ENCODE measurements at places on chromosomes 5 and 9.

DNA sequence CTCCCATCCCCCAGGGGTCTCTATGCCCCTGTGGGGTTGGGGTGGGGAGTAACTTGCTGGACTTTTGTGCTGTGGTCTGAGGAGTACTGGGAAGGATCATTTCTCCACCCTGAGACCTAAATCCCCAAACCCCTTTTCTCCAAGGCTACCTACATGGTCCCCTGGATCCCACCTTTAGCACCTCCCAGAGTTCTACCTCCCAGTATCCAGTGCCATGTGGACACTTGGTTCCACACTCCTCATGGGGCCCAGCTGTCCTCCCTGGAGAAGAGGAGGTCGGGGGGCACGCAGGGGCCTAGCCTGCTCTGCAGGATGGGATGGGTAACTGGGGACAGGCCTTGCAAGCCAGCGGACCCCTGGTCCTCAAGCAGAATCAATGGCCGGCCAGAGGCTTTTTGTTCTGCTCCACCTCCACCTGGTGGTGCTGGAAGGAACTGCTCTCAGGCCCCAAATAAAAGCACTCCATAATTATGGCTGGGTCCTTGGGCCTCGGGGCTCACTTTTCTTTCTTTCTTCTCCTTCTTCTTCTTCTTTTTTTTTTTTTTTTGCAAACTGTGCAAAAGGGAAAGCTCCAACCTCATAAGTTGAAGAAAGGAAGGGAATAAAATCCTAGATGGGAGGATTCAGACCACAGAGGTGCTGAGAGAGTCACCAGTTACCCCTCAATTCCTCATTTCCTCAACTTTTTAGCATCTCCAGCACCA is 68.4 kb downstream of the PSD2 start:
- peak; percentile 34 for DNase-seq

DNA sequence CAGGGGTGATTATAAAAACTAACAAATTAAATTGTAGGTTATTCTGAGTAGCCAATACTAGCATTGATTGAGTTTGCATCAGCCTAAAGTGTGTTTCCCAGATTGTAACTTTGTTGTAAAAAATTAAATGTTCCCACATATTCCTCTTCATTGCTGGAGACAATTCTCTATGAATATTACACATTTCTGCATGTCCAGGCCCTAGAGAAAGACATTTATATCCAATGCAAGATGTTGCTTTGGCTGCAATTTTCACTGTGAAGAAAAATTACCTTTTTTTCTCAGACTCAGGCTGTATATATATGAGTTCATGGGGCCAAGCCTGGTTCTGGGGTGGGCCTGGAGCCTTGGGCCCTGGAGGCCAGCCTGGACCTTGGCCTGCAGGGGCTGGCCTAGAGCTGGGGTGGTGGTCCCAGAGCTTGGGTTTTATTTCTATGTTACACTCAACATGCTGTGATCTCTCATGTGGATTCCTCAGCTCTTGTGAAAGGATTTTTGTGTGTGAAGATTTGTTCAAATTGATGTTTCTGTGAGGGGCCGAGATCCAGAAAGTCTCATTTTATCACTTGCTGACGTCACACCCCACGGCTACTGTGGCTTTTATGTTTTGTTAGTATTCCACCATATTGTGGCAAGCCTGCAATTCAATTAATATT is 232.5 kb downstream of the SPATA31A1 start:
- DNase-seq: no peak

DNA sequence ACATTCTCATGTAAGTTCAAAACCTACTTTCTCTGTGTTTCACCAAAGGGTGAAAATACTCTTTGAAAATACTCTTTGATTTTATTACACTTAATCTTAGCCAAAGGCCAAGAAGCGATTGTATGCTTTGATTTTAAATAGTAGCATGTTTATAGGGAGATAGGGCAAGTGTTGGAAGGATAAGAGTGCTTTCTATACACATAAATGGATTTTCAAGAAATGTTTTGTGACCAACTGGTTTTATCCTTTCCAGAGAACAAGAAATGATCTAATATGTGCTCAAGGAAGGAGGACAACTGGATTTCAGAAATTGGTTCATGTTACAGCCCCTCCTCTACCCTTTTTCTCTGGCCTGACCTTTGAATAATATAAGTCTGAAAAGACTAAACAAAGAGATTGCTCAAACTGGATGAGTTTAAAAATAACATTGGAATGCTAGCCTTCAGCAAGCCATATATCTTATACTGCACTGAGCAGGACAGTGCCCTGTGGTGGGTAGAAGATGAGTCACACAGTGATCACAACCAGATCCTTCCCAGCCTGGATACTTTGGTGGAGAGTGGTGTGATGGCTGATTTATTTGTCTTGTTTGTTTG is 13.1 kb downstream of the PALM2AKAP2 start:
- DNase-seq: no peak

GRCh38 chr5:167908606-167909005 is 382.8 kb upstream of the WWC1 start:
- DNase-seq: no peak

GRCh38 chr5:151953833-151954232 is 29.2 kb upstream of the GLRA1 start:
- no peak for DNase-seq

GRCh38 chr9:85421641-85422040 is 320.1 kb downstream of the AGTPBP1 start:
- no peak for DNase-seq

DNA sequence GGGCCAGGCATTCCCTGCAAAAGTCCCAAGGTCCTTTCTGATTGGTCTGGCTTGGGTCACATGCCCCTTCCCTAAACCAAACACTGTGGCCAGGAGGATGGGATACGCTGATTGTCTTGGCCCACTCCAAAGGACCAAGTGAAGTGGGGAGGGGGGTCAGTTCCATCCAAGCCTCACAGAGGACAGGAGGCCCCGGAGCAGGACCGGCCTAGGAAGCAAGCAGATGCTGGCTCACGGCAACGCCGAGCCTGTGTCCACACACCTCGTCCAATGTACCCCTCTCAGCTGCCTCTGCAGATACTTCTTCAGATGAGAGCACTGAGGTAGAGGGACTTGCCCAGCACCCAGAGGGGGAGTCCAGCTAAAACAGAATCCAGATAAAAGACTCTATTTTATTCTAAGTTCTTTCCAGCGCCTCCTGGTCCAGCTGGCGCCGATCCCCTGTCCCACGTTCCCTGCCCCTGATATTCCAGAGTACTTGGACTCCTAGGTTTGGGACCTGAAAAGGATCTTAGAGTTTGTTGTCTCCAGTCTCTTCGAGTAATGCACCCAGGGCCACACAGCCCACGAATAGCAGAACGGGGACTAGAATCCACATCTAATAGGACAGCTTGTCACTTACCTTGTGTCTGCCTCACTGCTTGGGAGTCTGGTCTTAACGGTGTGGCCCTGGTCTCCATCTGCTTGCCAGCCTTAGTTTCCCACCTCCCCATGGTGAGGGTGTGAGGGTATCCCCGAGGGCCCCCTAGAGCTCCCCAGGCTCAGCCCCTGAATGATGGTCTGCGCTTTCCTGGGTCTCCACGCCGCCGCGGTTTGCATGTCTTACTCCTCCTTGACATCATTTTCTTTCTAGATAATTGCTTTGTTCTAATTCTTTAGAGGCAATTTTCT is 72.4 kb upstream of the UNC5A start:
- no peak for DNase-seq

DNA sequence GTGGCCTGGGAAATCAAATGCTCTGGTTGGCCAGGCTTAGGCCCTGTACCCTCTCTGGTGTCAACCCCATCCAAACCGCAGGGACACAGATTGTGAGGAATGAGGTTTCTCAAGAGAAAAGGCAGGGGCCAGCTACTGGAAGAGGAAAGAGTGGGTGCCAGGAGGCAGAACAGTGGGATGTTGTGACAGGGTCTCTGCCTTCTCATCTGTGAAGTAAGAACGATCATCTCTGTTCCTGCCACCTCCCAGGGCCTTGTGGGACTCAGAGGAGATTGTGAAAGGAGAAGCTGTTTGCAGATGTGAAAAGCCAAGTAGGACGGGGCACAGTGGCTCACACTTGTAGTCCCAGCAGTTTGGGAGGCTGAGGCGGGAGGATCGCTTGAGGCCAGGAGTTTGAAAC is 22.8 kb upstream of the RPL26L1 start:
- DNase-seq: no peak

DNA sequence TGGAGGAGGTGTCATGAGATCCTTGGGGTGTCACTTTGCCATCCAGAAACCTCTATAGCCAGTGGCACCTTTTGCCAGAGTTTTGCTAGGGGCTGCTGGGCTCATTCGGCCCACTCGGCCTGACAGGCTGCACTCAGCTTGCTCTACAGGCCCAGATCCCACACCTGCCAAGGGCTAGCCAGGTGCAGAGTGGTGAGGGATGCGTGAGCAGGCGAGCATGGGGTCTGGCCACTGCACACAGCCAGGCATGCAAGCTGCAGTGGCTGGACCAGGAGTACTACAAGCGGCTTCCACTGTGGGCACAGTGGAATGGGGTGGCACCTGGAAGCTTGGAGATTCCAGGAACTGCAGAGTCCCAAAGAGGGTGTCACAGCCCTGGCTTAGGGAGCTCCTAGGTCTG is 372.7 kb downstream of the CHSY3 start:
- DNase-seq: no peak

DNA sequence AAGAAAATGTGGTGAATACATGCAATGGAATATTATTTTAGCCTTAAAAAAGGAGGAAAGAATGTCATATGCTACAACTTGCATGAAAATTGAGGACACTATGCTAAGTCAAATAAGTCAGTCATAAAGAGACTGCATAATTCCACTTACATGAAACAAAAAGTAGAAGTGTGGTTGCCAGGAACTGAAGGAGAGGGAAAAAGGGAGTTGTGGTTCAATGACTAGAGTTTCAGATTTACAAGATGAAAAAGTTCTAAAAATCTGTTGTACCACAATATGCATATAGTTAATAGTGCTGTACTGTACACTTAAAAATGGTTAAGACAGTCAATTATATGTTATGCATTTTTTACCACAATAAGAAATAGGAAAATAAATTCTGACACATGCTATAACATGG is 95.4 kb downstream of the SLC44A1 start:
- no peak for DNase-seq

DNA sequence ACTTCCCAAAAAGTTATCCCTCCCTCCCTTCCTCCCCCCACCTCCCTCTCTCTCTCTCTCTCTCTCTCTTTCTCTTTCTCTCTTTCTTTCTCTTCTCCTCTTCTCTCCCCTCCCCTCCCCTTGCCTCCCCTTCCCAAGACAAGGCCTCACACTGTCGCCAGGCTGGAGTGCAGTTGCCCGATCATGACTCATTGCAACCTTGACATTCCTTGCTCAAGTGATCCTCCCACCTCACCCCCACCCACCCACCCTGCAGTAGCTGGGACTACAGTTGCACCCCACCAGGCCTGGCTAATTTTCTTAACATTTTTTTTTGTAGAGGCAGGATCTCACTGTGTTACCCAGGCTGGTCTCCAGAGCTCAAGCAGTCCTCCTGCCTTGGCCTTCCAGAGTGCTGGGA is 32.8 kb downstream of the VPS13A start:
- DNase-seq: no peak

GRCh38 chr5:43569236-43569746 is 12.4 kb upstream of the PAIP1 start:
- DNase-seq: no peak

- DNase-seq: no peak
These were observed 47.3 kb upstream of the SLC28A3 start for GRCh38 chr9:84387821-84388220.

- DNase-seq: no peak
These were observed 89.1 kb upstream of the COL5A1 start for GRCh38 chr9:134552349-134552990.

DNA sequence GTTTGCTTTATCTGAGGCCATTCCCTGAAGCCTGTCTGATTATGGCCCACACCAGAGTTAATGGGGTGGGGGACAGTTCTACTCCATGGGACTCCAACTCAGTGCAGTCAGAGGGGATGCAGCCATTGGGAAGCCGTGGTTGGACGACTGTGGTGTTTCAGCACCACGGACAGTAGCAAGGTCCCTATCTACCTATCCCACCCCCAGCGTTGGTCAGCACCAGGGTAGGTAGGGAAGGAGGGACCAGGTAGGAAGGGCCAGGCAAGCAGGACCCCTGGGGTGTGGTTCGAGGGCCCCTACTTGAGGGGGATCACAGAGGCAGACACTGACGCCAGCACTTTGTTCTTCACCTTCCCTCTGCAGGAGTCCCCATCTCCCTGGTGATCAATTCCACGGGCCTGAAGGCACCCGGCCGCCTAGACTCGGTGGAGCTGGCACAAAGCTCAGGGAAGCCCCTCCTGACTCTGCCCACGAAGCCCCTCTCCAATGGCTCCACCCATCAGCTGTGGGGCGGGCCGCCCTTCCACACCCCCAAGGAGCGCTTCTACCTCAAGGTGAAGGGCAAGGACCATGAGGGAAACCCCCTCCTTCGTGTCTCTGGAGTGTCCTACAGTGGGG is 33.2 kb downstream of the HMCN2 start:
- DNase-seq: no peak

DNA sequence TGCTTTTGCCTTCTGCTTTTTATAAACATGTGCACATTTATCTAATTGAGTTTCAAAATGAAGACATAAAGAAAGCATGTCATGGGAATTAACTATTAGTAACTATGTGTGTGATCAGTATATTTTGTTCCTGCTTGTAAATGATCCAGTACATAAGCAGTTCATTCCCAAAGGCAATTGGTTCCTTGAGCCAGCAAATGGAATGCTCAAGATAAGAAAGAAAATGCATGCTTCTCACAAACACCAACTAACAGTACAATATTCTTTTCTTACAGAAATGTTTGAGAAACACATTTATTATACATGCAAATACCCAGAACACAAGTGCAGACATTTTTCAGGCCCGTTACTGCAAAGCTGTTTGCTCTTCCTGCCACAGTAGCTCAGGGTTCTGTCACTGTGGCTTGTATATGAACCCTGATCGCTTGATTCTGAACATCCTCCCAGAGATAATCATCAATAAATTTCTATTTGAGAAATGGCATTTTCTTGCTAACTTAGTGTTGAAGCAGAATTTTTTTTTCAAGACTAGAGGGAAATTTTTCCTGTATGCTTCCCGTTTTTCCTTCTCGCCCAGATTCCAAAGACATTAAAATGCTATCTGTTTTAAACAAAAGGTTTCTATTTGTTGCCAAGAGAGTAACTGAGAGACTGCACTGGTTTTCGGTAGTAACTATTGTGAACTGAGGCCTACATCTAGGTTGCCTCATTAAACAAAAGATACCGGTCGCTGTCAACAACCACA is 1.9 kb downstream of the GNAQ start:
- DNase-seq: no peak

Measured in activated CD8-positive, alpha-beta memory T cell treated with anti-CD3 and anti-CD28 coated beads for 1 hour (primary cell).